ENCODE measurements at places on chromosomes 1 and 21.

DNA sequence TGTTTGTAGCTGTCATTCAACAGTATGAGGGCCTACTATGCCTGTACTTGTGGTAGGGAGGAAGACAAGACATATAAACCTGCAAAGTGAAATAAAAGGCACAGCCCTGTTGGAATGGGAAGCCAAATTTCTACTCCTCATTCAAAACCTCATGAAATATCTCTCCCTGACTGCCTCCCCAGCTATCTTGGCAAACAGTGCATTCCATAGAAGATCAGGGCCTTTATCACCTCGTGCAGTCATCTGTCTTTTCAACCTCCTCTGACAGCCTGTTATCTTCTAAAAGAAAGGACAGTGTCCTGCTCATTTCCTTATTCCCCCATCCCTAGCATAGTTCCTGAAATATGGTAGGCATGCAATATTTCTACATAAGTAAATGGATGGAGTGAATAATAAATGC is 71.0 kb downstream of the SH3GLB1 start:
- DNase-seq, result no peak

DNA sequence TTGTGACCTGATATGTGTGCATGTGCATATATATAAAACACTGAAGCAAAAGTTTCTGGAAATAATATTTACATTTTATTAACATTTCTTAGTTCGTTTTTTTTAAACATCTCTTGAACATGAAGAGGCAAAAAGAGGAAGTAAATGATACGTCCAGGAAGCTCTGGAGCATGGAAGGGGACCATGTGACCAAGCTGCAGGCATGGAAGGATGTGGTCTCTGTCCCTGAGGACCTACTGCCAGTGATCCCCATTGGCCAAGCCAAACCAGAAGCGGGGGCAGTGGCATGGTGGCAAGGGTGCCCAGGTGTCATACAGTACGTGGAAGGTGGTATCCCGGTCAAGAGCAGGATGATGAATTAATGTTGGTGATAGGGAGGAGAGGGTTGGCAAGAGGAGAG is 268.3 kb upstream of the PROX1 start:
- DNase-seq, result no peak

DNA sequence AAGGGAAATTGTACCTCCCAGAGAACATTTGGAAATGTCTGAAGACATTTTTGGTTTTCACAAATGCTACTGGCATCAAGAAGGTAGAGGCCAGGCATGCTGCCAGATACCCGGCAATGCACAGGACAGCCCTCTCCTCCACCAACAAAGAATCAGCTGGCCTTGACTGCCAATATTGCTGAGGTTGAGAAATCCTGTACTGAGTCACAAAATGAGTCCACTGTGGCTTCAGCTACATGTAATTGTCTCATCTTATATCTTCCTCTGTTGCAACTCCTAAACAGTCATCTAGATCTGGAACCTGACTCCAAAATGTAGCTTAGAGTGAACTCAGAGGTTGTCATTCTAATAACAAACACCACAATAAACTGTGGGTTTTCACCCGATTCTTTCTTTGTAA is 327.5 kb upstream of the POGK start:
- DNase-seq, result no peak

- DNase-seq, result no peak
Observed at GRCh38 chr1:84344286-84344685, 42.8 kb downstream of the SAMD13 start.

DNA sequence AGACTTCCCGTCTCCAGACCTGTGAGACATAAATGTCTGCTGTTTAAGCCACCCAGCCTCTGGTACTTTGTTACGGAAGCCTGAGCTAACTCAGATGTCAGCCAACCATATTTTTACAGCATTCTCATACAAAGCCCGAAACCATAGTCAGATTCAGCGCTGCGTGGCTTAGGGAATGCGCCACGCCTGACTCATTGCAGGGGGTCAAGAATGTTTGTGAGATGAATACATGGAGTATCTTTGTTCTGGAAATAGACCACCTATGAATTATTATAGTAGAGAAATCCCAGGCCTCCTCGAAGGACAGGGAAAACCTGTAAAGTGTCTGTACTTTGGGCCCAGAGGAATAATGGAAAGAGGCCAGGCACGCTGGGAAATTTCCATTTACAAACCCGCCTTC is 434.8 kb downstream of the CAMTA1 start:
- DNase-seq, result no peak

- no peak for DNase-seq
Observed at GRCh38 chr1:182762536-182762935, 27.0 kb upstream of the NPL start.

GRCh38 chr1:32496127-32496526 is 31.3 kb downstream of the ZBTB8B start:
- no peak for DNase-seq

GRCh38 chr1:25837262-25837875 is 17.6 kb downstream of the MTFR1L start:
- DNase-seq, result no peak

- no peak for DNase-seq
Observed at GRCh38 chr1:47664356-47664755, 226.5 kb downstream of the FOXD2 start.

DNA sequence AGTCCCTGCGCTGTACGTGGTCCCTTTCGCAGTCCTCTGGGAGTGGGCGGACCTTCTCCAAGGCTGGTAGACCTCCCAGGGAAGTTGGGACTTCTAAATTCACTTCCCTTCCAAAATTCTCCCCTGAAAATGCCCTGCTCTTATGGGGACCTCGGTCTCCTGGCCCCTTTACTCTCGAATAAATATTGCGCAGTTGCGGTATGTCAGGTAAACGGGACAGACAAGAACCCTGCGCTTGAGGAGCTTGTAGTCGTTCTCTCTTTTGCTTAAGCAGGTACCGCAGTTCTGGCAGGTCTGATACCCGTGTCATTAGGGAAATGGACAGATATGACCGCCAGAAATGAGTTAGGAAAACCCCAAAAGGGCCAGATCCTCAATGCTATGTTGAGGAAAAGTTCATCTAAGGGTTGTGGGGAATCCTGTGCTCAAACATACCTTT is 561 bp downstream of the KIF2C start:
- no peak for DNase-seq

DNA sequence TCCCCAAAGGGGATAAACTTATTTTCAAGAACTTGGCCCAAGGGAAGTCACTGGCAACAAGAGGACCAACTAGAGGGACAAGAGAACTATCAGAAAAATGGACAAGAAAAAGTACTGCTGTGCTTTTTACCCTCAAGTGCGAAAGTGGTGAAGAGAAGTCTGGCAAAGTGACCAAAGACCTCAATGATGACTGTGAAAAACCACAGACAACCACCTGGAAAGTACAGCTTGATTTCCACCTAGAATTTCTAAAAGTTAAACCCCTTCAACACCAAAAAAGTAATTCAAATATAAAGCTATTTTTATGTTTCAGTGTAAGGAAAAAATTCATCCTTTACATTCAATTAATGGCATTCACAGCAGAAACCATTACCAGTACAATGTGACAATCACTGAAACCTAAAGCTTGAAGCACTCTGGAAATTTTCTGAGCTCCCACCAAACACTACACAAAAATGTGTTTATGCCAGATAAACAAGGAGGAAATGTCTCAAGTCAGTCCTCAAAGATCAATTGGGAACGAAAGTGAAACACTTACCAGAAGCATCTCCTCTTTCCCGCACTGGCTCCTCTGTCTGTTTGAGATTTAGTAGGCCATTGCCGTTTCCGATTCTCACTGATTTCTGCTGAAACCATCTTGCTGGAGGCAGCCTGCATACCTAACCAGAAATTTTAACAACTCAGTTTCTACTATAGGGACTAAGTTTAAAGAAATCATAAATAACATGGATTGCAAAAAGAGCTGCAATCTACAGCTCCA is 8.3 kb downstream of the SDE2 start:
- no peak for DNase-seq

DNA sequence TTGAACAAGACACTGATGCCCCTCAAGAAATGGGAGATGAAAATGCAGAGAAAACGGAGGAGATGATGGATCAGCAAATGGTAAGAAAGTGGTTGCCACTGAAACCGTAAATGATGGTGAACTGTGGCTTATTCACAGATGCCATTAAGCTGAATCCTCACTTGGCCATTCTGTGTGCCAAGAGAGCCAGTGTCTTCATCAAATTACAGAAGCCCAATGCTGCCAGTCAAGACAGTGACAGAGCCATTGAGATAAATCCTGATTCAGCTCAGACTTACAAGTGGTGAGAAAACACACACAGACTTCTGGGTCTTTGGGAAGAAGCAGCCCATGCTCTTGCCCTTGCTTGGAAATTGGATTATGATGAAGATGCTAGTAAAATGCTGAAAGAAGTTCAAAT is 52.5 kb downstream of the NBPF6 start:
- no peak for DNase-seq

- no peak for DNase-seq
Observed at GRCh38 chr1:165747632-165748447, 20.8 kb downstream of the TMCO1 start.

GRCh38 chr1:75765697-75766355 is 20.2 kb upstream of the RABGGTB start:
- DNase-seq, result peak; percentile 49

GRCh38 chr1:33302325-33302724 is 18.6 kb downstream of the A3GALT2 start:
- no peak for DNase-seq

GRCh38 chr1:98764485-98764884 is 103.0 kb downstream of the SNX7 start:
- DNase-seq, result no peak

DNA sequence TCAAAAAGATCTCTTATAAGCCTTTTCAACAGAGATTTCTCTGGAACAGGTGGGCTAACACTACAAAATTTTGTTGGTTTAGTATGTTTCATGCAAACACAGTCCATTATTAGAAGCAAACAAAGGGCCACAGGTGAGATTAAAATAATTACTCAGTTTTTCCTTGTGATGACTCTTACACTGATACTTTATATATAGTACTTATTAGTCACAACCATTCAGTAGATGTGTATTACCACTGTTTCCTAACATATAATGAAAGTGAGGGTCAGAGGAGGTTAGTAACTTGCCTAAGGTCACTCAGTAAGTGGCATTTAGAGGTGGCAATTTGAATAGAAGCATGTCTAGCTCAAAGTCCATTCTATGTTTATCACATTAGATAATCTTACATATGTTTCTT is 44.2 kb downstream of the CYYR1 start:
- no peak for DNase-seq

DNA sequence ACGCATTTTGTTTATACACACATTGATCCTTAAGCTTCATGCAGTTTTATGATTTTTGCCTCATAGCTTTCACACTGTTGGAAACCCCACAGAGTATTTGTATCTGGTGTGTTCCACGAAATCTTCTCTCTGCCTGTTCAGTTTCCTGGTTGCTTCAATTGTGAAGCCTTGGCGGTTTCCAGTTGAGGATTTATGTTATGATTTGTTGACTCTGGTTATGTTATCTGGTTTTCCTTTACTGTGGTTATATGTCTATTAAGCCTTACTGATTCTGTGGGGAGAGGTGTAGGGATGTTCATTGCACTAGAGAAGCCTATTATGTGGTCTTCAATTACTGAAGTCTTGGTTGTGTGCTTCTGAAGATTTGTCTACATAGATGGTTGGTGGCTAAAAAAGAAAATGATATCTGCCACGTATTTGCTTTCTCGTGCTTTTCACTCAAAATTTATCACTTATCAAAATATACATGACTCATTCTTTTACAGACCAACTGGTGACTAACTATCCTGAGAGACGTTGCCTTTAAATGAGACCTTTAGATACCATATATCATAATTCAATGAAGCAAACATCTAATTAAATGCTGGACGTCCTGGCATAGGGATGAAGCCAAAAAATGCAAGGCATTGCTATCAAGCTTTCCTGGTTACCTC is 488.0 kb upstream of the B3GALT2 start:
- no peak for DNase-seq

GRCh38 chr21:33011462-33011861 is 14.3 kb upstream of the OLIG2 start:
- DNase-seq, result no peak

GRCh38 chr1:87928623-87929022 is 599.9 kb downstream of the LMO4 start:
- no peak for DNase-seq

DNA sequence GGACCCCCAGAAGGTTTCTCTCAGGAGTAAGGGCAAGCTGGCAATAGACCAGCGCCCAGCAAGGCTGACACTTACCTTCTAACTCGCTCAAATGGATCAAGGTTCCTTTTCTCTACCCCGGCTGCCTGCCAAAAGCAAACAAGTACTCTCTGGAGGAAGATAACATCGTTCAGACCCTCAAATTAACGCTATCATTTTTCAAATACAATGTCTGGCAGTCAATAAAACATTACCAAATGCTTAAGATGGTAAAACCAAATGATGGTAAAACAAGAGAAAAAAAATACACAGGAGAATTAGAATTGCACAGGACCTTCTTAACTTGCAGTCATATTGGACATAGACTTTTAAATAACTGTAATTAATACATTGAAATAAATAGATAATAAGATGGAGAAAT is 148.1 kb downstream of the SPATA46 start:
- DNase-seq, result no peak

- DNase-seq, result no peak
Observed at GRCh38 chr1:229440851-229441537, 7.1 kb upstream of the ACTA1 start.

- DNase-seq, result no peak
Observed at GRCh38 chr1:75124510-75124909, 9.7 kb upstream of the LHX8 start.

GRCh38 chr1:58231204-58231603 is 315.3 kb downstream of the OMA1 start:
- DNase-seq, result no peak

GRCh38 chr1:53729456-53730223 is 9.3 kb downstream of the GLIS1 start:
- no peak for DNase-seq

DNA sequence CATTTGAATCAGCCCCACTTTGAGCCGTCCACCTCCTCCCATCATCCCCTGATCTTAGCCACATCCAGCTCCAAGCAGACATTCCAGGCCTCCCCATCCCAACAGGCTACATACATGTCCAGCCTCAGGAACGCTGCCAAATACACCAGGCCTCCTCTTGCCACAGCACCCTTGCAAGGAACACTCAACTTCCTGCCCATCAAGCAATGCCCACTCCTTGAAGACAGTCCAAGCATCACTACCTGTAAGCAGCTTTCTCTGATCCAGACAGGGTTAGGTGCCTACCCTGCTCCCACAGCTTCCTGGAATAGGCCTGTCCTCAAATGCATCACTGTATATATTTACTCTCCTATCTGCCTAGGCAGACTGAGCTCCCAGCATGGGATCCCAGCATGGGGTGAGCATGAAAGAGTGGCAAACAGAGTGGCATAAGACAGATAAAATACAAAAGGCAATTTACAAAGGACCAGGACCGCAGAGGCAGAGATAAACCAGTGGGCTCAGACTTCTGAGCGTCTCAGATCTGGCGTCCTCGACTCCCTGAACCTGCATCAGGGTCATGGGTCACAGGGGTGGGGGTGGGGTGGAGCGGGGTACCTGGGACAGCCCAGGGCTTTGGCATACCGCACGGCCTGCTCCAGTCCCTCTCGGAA is 816 bp downstream of the HYI start:
- DNase-seq, result no peak

DNA sequence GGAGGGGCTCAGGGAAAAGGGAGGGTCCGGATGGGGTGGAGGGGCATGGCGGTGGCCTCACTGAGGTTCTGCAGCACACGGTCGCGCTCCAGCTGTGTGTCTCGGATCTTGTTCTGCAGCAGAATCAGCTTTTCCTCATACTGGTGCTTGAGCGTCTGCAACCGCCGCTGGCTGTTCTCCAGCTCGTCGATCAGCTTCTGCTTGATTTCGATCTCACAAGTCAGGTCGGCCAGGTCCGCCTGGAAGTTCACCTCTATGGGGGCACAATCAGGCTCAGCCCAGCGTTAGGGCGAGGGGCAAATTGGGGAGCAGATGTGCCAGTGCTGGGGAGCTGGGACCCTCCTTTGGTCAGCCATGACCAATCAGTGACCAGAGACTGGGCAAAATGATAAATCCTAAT is 25.2 kb downstream of the KIF21B start:
- DNase-seq, result no peak
